IPS-NIHi11 (cell line): ENCODE measurements at places on chromosomes 16 and 17.

- DNase-seq, result no peak
Measured at GRCh38 chr16:50195276-50195675, 42.2 kb downstream of the TENT4B start.

GRCh38 chr17:69581061-69581961 lies 166.8 kb downstream of the MAP2K6 start:
- no peak for DNase-seq

- DNase-seq, result no peak
Measured at GRCh38 chr17:34133350-34133749, 121.7 kb upstream of the CCL2 start.

DNA sequence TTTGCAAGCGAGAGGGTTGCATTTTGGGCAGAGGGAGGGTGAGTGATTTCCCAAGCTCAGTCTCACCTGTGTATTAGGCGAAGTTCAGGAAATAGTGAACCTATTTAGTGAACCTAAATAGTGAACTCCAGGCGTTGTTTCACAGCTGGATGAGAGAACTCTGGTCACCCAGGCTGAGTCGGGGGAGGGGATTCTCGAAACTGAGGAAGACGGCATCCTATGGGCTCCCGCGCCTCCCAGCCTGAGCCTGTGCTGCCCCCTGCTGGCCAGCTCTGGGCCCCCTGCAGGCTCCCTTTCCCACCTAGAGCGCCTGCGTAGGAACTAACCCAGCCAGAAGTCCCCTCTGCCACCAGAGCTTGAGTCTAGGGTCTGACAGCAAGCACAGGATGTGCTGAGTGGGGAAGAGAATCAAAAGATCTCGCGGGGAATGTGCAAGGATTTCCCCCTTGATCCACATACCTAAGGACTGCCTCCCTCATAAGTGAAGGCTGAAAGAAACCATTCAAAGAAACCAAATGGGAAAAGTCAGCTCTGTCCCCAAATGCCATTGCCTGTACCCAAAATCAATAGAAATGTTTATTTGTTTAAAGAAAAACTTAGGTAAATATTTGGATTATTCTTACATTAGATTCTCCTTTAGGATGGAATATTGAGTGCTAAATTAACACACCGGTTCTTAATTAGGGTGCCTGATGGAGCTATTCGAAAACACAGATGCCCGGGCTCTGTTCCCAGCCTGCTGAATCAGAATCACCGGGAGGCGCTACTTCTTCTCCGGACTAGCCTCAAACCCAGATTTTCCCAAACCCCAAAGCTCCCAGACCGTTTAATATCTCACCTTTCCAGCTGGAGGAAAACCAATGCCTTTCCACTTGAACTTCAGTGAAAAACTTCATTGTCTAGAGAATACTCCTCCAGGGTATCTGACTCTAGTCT lies 14.8 kb upstream of the MARVELD3 start:
- peak; percentile 92 for DNase-seq

DNA sequence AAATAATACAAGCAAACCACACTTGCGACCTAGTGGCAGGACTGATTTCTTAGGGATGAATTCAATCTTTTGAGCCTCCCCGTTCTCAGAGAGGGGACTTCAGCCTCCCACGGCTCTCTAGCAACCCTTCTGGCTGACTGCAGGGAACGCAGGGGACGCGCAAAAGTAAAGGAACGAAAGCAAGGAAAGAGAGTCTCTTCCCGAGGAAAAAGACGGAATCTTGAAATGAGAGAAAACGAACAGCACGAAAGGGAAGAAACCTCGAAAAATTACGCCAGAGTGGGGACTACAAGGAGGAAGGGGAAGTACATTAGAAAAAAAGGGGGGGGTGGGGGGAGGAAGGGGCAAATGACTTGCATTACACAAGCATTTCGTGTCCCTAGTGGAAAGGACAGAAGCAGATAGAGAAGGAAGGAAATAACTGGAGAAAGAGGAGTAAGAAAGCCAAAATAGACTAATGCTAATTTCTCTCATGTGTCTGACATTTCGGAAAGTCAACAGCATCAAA lies 1.2 kb downstream of the GRB2 start:
- peak; percentile 70 for DNase-seq

DNA sequence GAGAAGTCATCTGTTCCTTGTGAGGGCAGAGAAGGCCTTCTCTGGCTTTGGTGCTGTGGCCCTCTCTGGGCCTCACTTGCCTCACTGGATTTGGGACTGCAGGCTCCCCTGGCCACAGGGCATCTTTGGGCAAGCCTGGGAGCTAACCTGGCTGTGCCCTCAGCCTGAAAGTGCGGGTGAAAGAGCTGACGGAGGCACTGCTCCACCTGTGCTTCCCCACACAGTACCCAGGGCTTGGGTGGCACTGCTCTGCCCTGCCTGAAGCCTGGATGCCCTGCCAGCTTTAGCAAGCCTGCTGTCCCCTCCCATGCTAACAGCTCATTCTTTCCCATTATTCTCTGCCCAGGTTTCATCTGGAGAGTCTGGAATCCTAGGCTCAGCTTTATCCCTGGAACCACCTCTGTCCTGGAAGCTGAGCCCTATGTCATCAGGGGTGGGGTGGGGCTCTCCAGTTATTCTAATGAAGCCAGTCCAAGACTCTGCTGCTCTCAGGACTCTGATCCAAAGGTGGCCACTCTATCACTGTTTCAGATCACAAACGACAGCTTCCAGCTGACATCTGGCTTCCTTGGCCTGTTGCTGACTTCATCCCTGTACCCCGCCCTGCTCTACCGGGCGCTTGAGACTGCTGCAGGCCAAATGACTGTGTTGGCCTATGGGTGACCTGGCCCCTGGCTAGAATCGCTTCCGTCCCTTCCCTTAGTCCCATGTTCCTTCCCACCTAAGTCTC lies 29.3 kb downstream of the HIC1 start:
- DNase-seq, result no peak

DNA sequence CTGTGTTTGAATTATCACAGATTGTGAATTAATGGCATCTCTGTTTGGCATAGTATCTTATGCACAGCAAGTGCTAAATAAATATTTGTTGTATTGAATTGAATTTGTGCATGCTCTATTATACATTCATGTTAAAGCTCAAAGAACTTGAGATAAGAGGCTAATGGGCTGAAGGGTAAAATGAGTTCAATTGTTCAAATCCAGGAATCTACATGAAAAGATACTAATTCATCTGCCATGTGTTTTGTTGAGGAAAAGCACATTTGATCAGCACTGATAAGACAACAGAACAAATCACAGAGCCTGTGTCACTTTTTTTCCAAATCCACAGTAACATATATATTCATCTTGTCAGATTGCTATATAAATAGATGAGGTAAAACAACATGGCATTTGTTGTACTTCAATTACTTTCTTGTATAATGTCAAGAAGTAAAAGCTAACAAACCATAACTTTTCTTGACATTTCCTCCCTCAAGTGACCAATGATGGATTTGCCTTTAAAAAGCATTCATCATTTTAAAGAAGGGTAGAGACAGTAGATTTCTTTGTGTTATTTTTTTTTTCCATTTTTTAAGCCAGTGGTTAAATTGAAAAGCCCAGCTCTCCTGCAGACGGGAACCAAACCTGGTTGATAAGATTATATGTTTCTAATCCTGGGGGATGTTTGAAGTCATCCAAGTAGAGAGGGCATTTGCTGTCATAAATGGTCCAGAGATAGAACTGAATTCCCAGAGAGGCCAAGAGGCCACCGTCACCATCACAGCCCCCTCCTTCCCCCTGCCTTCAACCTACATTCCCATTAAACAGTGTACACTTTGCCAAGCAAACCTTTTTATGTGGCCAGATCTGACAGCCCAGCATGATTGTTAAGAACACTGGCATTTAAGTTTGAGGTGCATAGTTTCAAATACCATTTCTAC lies 123.0 kb downstream of the CHD9NB start:
- no peak for DNase-seq

GRCh38 chr17:4858068-4858881 lies 25.1 kb downstream of the MINK1 start:
- peak; percentile 82 for DNase-seq

DNA sequence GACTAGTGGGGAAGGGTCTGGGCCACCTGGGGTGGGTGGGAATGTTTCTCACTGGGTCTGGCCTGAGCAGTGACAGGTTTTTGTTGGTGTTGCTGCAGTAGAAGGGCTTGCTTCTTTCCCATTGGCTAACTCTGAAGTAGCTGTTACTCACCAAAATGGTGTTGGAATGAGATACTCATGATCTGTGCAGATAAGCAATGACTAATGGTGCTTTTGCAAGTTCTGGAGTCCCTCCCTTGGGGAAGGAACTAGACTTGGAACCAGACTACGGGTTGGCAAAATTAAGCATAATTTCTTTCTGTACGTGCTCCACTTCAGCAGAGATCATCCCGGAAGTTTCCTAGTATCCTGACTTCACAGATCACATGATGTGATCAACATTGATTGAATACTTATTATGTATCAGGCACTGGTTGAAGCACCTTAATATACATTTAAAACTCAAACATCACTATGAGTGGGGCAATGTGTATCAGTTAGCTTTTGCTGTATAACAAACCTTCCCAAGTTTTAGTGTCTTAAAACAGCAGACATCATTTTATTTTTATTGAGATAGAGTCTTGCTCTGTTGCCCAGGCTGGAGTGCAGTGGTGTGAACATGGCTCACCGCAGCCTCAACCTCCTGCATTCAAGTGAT lies 30.1 kb downstream of the CHP2 start:
- no peak for DNase-seq

- no peak for DNase-seq
Measured at GRCh38 chr16:49484936-49485335, 111.3 kb downstream of the C16orf78 start.

DNA sequence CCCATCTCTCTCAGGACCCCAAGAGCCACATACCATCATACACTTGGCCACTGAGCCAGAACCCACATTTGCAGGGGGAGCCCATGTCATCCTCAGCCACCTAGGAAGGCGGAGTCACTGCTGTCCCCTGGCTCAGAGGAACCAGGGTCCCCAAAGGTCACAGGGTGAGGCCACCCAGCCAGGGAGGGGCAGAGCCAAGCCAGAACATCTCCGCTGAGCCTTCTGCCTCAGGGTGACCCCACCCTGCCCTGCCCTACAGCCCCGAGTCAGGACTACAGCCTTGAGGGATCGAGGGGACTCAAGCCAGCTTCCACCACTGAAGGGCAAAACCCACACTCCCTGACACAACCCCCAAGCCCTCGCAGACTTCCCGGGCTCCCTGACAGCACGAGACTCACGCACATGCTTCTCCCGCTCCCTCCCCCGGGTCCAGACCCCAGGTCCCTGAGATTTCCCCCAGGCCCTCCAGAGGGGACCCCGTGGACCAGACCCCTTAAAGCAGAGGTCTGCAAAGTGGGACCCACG lies 17.4 kb downstream of the PIEZO1 start:
- DNase-seq, result no peak
